Stimulated activated CD4-positive, alpha-beta T cell treated with anti-CD3 and anti-CD28 coated beads, TNF-alpha, amount 100 ng/mL, for 4 hours (primary cell): ENCODE measurements at places on chromosomes 7 and 10.

GRCh38 chr7:21923658-21924057 lies 22.0 kb downstream of the CDCA7L start:
- DNase-seq, result no peak

- peak; percentile 56 for DNase-seq
Measured at GRCh38 chr10:132447446-132448247, 50.6 kb downstream of the PWWP2B start.

DNA sequence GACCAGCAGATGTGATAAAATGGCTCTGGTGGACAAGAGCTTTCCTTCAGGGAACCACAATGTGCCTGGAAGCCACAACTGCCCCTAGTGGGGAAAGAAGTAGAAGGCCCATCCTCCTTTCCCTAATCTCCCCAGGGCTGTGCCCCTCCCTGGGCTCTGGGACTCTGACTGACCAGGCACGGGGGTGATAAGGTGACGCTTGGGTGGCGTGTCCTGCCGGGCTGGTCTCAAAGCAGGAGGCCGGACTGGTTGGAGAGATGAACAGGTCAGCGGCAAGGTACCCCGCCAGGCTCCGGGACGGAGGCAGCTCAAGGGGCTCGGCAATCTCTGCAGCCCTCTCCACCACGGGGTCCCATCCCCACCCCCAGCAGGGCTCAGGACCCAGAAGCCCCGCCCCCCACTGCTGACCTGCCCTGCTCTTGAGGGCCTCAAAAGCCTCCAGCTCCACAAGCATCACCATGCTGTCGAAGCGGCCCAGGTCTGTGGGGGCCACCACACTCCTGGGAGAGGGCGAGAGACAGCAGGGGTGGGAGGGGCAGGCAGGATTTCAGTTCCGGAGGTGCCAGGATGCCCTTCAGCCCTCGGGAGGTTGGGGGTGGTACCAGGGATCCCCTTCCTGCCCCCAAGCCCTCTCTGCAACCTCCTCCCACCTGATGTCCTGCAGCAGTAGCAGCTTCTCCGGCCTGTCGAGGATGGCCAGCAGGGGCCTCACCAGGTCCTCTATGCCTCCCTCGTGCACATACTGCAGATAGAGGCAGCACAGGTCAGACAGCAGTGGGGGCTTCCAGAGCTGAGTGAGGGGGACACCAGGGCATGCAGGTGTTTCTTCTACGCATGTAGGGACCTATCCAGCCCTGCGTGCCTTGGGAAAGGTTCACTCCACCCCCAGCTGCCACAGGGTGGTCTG lies 12.2 kb downstream of the LZTS2 start:
- no peak for DNase-seq

- no peak for DNase-seq
Measured at GRCh38 chr7:54663603-54664234, 95.3 kb downstream of the SEC61G start.

DNA sequence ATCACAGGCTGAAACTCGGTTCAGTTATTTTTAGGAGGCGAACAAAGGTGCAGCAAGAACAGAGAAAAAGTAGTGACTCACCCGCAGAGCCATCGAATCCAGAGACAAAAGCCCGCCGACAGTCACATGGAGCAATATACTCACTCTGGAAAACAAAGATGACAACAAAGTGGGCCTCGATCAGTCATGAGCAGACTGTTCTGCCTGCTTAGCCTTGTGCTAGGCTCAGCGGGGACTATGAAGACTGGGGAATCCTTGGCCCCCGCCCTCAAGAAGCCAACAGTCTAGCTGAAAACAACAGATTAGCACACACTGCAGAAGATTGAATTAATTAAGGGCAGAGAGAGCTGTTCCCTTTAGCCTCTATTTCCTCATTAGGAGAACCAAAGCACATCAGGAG lies 30.4 kb downstream of the XPNPEP1 start:
- DNase-seq, result no peak

DNA sequence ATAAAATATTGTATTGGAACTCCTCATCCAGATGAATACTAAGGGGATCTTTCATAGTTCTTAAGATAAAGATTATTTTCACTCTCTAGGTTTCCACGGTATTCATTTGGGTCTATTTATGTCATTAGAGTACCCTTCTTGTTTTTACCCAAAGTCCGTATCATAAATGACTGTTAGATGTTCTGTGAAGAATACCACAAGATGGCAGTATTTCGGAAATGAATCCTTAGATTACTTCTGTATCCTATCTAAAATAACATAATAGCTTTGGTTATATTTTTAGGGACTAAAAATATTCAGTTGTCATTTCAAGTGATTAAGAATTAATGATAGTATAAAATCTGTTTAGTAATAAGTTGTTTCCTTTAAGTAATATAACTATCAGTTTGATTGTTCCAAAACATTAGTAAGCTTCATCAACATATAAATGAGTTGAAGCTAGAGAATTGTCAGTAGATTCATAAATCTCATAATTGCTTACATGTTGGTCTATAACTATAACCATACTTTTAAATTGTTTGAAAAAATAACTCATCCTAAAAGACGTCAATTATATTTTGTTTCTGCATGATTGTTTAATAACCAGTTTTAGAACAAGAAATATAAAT lies 337.5 kb upstream of the KCND2 start:
- DNase-seq, result no peak

DNA sequence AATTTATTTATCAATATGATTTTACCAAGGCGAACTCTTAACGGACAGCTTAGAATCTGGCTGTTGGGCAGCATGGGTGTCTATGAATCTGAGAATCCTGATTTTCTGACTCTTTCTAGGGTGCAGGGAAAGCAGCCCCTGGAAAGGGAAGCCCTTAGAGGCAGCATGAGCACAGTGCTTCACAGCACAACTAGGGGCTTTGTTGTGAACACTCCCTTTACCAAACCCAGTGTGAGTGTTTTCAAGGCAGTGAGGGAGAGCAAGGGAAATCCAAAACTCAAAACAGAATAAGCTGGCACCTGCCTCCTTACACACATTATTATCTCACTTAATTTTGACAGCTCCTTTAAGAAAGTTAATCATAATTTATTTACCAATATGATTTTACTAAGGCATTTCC lies 116.3 kb upstream of the CSTF2T start:
- DNase-seq, result no peak

DNA sequence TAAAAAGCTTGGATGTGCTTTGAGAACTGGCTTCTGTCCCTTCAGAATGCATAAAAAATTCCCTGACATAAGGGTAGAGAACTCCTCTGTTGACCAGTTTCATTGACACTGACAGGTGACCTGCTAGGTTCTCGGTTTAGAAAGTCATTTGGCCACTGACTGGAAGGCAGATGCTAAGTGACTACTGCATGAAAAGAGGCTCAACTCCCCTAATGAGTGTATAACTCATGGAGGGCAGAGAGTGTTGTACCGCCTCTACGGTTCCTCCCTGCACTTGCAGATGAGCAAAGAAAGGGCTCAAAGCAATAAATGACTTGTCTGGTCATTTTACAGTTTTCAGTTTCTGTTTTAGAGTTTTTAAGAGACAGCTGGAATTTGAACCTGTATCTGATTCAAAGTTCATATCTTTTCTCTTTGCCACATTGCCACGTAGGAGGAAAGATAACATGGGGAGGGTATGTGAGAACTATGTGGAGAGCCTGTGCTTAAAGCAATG lies 2.9 kb upstream of the FGL2 start:
- DNase-seq, result no peak

DNA sequence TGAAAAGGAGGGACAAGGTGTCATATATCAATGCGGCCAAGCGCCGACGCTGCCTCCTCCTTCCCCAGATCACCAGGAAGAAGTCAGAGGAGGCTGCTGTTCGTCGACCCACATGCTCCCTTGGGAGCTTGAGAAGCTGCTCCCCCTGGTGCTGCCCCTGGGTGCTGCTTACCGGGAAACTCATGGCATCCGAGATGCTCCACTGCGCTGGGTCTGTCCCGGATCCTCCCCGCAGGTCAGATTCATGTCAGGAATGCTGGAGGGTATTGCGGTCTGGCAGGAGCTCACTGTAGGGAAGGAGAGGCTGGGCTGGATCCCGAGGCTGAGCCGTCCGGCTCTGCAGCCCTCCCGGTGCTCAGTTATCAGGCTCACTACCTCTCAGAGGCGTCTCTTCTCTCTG lies 123.7 kb upstream of the FAM20C start:
- DNase-seq, result no peak
